ENCODE measurements at places on chromosomes 11 and 22.

- DNase-seq: no peak
Observed at GRCh38 chr11:61728940-61729219, 23.6 kb upstream of the MYRF start.

GRCh38 chr11:115845872-115846271 is 341.7 kb upstream of the CADM1 start:
- no peak for DNase-seq

- no peak for DNase-seq
Observed at GRCh38 chr11:102776454-102776853, 4.0 kb downstream of the MMP10 start.

DNA sequence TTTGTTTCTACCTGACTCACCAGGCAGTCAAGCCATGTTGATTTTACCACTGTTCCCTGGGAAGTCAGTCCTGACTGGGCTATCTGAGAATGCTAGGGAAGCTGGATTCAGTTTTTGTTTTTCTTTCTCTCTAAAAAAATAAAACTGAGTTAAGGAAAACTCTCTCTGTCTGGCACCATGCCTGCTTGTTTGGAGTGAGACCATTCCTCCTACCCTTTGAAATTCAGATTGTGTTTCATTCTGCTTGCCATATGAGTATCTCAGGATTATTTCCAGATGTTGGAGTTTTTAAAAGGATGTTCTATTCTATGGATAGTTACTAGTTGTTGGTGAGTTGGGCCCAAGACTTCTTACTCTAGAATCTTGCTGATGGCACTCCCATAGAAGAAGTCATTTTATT is 1917.0 kb downstream of the LRRC4C start:
- no peak for DNase-seq

DNA sequence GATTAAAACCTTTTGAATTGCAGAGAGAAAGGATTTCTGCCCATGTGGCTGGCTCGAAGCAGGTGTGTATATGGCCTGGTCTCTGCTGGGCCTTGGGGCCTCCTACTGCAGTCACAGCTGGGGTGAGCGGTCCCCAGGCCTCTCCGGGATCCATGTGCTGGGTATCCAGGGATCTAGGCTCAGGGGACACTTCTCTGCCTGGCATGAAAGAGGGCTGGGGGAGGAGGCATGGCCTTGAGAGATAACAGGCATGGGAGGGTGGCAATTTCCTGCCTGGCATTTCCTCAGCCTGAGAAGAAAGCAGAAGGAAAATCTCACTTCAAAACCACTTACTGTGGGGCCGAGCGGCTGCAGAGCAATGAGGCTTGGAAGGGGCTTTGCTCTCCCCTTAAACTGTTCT is 20.3 kb upstream of the PARVG start:
- no peak for DNase-seq

DNA sequence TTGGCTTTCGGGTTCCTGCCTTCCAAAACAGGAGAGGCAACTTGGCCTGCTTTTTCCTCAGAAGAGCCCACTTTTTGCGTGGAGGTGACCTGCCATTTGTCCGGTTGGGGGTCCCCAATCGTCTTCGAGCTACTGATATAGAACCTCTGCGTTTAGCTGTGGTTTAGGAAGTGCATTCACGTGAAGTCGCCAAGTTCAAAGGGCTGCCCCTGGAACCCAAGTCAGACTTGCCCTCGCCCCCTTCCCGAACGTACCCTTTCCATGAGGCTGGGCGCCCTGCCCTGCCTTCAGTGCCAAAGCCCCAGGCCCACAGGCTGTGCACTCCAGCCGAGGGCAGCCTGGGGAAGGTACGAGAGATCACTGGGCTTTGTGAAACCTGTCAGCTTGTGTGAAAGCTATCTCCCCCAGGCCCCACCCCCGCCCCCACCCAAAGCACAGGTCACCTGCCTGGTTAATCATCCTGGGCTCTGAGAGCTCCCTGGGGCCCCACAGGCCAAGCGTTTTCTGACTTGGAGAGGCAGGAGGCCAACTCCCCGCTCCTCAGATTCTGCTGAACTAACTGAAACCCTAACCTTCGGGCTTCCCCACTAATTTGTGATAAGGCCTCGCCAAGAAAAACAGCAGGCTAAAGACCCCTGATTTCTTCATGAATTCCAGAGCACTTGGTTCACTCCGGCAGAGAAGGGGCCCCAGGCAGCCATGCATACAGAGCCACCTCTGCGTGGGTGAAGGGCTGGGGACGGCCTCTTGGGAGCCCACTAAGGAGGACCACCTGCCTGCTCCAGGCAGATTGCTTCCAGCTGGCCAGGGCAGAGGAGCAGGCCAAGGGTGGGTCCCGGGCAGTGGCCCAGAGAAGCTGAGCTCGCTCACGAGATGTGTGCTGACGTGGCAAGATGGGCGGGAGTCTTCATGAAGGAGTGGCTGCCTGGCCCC is 25.8 kb upstream of the KCNQ1OT1 start:
- DNase-seq: no peak

GRCh38 chr11:63682066-63683021 is 1.0 kb downstream of the RTN3 start:
- no peak for DNase-seq

- no peak for DNase-seq
Observed at GRCh38 chr11:114075891-114076441, 16.5 kb downstream of the ZBTB16 start.

Measured in NCI-H1436 (cell line).